ENCODE measurements at places on chromosomes 4 and X.
A peak's percentile ranks its signal among the peaks of the same experiment; 100 is the strongest.

DNA sequence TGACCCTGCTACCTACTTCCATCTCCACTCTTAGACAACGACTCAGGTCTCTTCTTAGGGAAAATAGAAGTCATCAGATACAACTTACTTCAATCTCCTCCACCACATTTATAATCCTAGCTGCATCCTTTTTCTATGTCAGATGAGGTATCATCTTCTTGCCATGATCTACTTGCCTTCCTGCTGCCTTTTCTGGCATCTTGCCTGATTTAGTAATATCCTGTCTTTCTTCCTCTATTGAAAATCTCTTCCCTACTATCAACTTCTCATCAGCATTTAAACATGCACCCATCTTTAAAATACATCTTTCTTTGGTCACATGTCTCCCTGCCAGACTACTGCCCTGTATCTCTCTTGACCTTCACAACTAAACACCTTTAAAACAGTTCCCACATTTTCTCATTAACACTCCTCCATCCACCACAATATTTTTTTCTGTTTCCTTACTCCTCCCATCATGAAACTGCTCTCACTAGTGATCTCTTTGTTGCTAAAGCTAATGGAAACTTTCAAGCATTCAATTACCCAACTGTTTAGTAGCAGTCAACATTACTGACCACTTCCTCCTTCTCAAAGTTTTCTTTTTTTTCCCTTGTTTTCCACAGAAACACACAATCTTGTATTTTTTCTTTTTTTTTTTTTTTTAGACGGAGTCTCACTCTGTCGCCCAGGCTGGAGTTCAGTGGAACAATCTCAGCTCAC lies 100.8 kb upstream of the CXorf66 start:
- no peak for DNase-seq

DNA sequence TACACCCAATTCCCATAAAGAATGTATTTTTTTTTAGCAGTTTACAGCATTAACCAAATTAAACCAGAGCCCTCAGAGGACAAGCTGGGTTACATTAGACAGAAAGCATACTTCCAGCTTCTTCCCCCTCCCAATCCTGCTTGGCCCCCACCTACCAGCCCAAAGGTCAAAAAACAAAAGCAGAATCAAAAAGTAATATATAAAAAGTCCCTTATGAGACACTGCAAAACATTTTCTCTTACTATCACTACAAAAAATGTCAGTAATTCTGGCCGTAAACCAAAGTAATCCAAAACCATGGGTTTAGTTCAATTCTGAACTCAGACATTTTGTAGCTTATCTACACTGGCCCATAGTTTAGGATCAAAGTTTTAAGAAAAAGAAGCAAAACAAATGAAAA lies 38.0 kb downstream of the APBB2 start:
- DNase-seq, result peak; percentile 81

DNA sequence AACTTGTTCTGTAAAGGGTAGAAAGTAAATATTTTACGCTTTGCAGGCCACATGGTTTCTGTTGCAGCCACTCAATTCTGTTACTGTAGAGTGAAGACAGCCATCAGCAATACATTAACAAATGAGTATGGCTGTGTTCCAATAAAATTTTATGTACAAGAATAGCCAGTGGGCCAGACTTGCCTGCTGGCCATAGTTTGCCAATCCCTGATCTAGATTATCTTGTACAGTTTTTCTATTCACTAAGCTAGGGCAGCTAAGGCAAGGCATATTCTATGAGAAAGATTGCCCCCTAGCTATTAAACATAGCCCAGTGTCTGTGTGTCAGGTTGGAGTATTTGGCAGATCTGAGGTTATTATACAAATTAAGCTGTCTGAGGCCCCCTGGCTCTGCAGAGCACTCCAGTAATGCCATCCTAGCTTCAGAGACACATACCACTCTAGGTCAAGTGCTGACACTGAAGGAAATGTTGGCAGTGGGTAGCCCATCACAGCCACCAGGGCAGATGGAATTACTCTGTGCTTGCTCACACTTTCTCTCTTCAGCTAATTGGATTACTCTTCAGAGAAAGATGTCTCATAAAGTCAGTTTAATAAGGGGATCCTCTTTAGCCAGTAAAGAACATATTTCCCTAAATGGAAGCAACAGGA lies 40.7 kb downstream of the MTTP start:
- no peak for DNase-seq

- DNase-seq, result no peak
Measured at GRCh38 chr4:52358366-52358765, 300.7 kb downstream of the USP46 start.

- DNase-seq, result no peak
Measured at GRCh38 chr4:138686106-138686835, 329.3 kb upstream of the NOCT start.

GRCh38 chrX:6184900-6185515 lies 43.7 kb downstream of the NLGN4X start:
- no peak for DNase-seq

DNA sequence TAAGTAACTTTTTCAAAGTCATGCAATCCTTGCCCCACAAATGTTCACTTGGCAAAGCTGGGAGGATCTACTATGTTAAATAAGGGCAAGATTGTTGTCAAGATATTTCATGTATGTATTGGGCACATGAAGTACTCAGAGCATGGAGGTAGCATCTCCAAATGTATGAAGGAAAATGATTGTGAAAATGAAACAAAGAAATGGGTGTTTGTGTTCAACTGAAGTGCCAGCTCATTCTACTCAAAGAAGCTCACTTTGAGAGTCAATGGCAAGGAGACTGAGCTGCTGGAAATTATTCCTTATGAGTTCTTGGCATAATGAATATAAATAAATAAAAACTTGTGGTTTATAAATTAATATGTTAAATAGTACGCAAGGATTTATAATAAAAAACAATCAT lies 124.5 kb upstream of the ARSJ start:
- DNase-seq, result no peak

DNA sequence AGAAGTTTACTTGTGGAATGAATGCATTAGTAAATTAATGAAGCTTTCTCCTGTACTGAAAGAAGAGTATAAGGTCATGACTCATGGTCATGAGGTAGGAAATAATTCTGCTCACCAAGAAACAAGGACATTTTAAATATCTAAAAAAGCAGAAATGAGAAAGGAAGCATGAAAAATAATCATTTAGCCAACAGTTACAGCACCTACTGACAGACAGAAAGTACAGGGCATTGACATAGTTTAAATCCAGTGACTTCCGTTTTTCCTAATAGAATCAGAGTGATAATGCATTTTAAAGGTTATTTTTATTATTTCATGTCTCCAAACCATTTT lies 30.5 kb upstream of the ACSL1 start:
- DNase-seq, result no peak

- DNase-seq, result no peak
Measured at GRCh38 chr4:56692576-56692975, 11.5 kb upstream of the HOPX start.

GRCh38 chr4:106677213-106677612 lies 308.6 kb upstream of the GIMD1 start:
- DNase-seq, result no peak

GRCh38 chrX:120668357-120668756 lies 38.5 kb upstream of the C1GALT1C1 start:
- no peak for DNase-seq

DNA sequence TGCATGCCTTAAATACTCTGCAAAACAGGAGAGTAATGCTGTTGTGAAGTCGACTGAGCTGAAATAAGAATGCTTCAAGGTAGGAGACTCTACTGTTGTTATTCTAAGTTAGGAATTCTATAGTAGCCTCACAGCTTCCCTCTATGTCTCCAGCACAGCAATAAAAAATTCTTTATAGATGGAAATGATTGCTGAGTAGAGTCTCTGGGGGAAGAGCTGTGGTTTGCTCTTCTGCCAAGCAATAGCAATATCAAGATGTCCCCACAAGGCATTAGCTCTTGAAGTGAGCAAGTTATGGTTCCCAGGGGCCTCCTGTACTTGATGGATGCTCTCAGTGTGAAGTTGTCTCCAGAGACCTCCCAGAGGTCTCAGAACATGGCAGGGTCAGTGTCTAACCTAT lies 880.6 kb upstream of the FRG1 start:
- DNase-seq, result no peak

DNA sequence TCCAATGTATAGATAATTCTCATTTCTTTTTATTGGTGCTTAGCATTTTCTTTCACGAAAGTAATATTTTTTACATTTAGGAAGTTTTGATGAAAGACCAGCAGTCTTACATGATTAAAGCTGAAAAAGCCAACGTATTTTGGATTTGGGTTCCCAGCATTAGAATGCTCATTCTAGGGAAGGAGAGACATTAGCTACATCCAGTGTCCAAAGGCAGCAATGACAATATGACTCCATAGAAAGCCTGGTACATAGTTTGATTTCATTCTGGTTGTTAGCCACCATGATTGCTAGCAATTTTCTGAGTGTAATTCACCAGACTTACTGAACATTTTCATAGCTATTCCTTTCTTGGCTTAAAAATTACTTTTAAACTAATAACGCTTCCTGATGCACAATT lies 1397.5 kb downstream of the PCDH7 start:
- no peak for DNase-seq

- no peak for DNase-seq
Measured at GRCh38 chrX:153774576-153775292, 6.1 kb upstream of the SRPK3 start.

DNA sequence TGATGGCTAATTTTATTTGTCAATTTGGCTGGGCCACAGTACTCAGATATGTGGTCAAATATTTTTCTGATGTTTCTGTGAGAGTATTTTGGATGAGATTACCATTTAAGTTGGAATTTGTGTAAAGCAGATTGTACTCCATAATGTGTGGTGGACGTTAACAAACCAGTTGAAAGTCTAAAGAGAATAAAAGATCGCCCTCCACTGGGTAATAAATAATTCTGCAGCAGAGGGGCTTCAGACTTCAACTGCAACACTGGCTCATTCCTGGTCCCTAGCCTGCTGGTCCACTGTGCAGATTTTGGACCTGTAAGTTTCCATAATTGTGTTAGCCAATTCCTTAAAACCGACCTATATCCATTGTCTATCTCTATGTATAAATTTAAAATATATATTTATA lies 540.3 kb downstream of the PCDH18 start:
- DNase-seq, result no peak

DNA sequence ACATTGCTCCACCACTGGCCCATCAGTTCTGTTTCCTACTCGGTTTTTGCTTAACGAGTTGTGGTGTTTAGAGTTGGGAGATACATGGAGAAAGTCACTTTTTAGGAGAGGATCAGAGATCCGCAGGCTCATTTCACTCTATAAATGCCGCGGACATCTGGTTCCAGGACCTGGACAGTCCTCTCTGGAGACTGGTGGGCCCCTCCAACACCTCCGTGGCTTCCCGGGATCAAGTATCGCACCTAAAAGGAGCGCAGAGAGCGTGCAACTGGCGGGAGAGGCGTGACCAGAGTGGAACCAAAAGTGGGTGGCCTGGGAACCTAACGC lies 9.9 kb upstream of the CLTRN start:
- no peak for DNase-seq

DNA sequence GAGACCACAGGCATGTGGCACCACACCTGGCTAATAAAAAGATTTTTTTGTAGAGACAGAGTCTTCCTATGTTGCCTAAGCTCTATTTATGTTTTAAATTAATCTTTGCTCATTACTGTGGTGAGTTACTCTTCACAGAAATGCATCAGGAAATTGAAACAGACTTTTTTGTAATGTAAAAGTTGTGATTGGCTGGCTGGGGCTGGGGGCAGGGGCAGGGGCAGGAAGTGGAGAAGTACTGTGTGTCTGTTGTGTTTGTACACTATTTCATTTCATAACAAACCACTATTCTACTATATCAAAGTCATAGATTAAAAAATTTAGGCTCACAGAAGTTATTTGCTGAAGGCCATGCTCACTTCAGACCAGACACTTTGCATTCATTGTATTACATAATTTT lies 19.1 kb upstream of the ABRAXAS1 start:
- no peak for DNase-seq

DNA sequence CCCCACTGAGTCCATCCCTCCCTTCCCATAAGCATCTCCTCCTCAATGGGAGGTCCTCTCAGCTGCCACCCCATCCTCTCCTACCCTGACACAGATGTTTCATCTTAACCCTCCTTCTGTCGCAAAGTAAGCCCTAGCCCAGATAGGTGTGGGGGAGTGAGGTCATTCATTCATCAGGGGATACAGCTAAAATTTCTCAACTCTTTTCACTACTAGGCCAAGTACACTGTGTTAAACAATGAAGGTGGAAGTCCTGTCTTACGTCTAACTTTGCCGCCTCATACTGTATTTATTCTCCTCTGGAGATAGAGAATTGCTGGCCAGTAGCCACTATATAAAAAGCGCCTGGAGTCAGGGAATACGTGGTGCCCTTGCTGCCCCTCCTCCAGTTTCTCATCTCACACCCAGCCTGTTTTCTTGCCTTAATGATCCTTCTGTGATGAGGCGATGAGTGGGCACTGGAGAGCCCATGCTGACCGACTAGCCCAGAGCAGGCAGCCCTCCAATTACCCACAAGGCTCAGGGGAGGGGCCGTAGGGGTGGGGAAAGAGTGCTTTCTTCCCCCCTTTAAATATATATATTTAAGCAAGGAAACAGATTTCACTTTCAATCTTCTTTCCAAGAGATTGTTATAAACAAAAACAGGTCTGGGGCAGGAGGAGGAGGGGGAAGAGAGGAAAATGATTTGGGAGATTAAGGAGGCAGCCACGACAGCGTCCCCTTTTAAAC lies 149.5 kb downstream of the PJA1 start:
- DNase-seq, result no peak

- no peak for DNase-seq
Measured at GRCh38 chrX:10444204-10444603, 176.2 kb downstream of the MID1 start.

DNA sequence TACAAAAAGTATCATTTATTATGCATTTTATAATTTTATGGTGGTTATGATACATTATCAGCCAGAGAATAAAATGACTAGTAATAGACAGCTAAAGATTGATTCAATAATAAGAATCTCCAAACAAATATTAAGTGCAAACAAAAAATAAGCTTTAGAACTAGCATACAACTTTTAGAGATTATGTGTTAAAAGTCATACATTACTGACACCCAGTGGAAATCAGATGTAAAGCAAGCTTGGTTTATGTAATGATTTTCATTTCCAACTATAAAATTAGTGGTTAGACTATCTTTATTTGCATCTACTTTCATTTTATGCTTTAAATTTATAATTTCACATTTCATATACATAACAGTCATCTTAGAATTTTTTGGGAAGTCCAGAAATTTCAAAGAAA lies 57.7 kb downstream of the IL13RA2 start:
- DNase-seq, result peak; percentile 22

- DNase-seq, result no peak
Measured at GRCh38 chrX:150544222-150544787, 24.1 kb upstream of the MTM1 start.

- DNase-seq, result no peak
Measured at GRCh38 chrX:132751063-132751690, 207.3 kb downstream of the HS6ST2 start.

Measured in IMR-90 (cell line).